ENCODE measurements at places on chromosomes 12 and 14.

GRCh38 chr14:46540986-46541385 is 110.6 kb downstream of the RPL10L start:
- no peak for DNase-seq

- no peak for DNase-seq
Observed at GRCh38 chr14:50932592-50933495, 11.4 kb downstream of the PYGL start.

DNA sequence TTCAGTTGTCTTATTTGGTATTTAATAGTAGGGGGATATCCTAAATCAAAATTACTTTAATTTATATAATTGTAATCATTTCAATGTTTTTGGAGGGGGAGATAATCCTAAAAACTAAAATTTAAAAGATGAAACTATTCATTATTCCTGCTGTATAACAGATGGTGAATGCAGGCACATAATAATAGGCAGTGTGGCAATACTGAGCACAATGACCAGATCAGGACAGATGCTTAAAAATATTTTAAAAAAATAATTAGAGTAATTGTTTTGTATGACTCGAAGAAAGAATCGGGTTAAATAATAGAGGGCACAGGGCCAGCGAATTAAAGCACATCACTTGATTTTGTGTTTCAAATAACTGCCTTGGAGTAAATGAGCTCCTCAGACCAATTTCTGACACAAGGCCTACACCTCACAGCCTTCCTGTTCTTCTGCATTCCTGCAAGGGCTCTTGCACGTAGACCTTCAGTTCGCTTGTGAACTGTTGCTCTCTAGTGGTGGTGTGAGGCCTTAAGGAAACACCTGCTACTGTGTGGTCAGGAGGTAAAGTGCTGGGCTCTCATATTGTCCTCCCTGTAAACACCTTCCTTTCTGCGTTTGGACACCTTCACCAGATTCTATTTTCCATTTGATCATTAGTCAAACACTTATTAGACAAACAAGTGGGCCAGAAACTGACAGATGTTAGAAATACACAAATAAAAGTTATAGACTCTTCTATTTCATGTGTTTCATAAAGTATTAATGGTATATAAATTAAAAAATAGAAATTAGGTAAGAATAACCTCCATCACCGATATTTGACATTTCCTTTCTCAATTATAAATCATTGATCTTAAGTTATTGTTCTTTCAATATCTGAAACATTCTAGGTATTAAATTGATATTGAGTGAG is 29.3 kb upstream of the KLRF1 start:
- DNase-seq, result peak; percentile 43

- no peak for DNase-seq
Observed at GRCh38 chr12:116734156-116734768, 3.6 kb downstream of the SPRING1 start.

DNA sequence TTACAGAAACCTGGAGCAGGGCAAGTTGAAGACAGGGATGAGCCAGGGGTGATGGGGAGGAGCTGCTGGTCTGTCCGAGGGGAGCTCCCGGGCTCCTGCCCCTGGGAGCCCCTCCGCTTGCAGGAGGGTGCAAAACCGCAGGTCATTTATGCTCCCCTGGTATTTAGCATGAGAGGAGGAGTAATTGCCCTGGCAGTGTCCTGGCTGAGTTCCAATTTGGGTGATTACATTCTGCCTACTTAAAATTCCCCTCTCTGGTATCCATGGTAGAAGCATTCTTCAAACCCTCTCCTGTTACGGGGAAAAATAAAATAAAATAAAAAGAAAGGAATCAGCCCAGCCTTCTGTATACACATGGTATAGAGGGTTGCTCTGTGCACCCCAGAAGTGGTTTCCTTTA is 61.7 kb upstream of the VRK1 start:
- DNase-seq, result no peak

DNA sequence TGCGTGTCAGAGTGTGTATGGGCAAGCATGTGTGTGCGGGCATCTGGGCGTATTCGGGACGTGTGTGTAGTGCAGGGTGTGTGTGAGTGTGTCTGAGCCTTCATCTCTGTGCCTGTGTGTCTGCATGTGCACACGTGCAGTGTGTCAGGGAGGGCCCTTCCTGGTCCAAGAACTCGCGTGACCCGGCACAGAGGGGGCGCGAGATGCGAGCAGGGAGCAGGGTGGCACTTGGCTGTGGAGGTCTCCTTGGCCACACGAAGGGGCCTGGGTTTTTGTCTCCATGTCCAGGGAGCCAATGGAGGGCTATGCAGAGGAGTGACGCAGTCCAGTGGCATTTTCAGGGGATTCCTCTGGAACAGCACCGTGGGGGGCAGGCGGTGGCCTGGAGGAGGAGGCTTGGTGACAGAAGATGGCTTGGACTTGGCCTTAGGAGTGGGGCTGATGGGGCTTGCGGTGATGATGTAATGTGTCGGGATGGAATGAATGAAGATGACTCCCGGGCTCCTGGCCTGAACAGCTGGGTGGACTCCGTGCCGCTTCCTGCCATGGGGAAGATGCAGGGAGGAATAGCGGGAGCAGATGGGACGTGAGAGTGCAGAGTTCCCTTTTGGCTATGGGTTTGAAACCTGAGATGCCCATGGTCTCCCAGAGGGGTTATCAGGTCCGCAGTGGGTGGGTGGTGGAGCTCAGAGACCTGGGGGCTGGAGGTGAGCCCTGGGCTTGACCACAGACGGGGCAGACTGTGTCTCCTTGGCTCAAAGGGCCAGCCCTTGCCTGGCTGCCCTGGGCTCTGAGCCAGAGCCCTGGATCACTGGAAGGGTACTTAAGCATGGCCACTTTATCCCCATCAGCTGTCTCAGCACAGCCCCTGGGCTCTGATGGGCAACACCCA is 208.3 kb downstream of the PHETA1 start:
- no peak for DNase-seq
